ENCODE measurements at places on chromosomes 3 and 15. TPM values are rescaled to one million over a fixed set of nuclear protein-coding genes. Genes with fewer than 3 reads are reported as not detected.

Gene TRH
- 6.5 TPM for total RNA-seq

Gene CACNA1D
- total RNA-seq: 0.81 TPM

Gene MASP1
- total RNA-seq: under 0.01 TPM

Gene CCR9
- 1.9 TPM for total RNA-seq

Gene SMCO1
- total RNA-seq: not detected

Gene GPR171
- under 0.01 TPM for total RNA-seq

Gene TM6SF1
- total RNA-seq: 2.4 TPM

Gene RTP1
- total RNA-seq: not detected

Gene AHSG
- not detected for total RNA-seq

Gene NPAP1
- under 0.01 TPM for total RNA-seq

Gene NUP210
- total RNA-seq: 140 TPM

Gene MANF
- 19.9 TPM for total RNA-seq

Gene LRRIQ4
- under 0.01 TPM for total RNA-seq

Gene TRPM1
- under 0.01 TPM for total RNA-seq

Gene NR2E3
- total RNA-seq: not detected

Gene PTPN23
- 27.7 TPM for total RNA-seq

Gene NR1I2
- 2.4 TPM for total RNA-seq

Gene FBXO40
- total RNA-seq: not detected

Gene GRIP2
- not detected for total RNA-seq

Gene MORC1
- under 0.01 TPM for total RNA-seq

Gene ACP3
- total RNA-seq: 0.27 TPM

Gene ZBTB20
- total RNA-seq: 78.4 TPM

Gene ARL14
- not detected for total RNA-seq

Gene PLA1A
- not detected for total RNA-seq

Gene LYZL4
- not detected for total RNA-seq

Gene SLCO2A1
- under 0.01 TPM for total RNA-seq

Gene SLC28A1
- total RNA-seq: not detected

Gene ETFA
- total RNA-seq: 70.6 TPM

Gene SLC51B
- total RNA-seq: not detected

Gene CLDN18
- total RNA-seq: not detected

Gene PTPRG
- total RNA-seq: under 0.01 TPM

Gene WDR93
- total RNA-seq: 0.27 TPM

Gene SV2B
- total RNA-seq: 0.27 TPM

Gene SCAMP5
- total RNA-seq: 4.8 TPM

Gene CHAC1
- 1.9 TPM for total RNA-seq

Gene TLR9
- under 0.01 TPM for total RNA-seq

Gene HRG
- not detected for total RNA-seq

Gene TNFAIP8L3
- total RNA-seq: not detected

Gene ANKUB1
- not detected for total RNA-seq

Gene PLOD2
- total RNA-seq: 8.1 TPM

Gene SNTN
- total RNA-seq: not detected

Gene RARRES1
- total RNA-seq: 0.81 TPM

Gene ARL13B
- total RNA-seq: 4.8 TPM

Gene KIF23
- 2.2 TPM for total RNA-seq

Gene DLEC1
- 0.54 TPM for total RNA-seq

Gene PDCD7
- 14.8 TPM for total RNA-seq

Gene TRMT10C
- 12.9 TPM for total RNA-seq

Gene SLC12A1
- total RNA-seq: not detected

Gene LRTM1
- not detected for total RNA-seq

All from hematopoietic multipotent progenitor cell (in vitro differentiated cells).